Activated CD4-positive, alpha-beta memory T cell treated with anti-CD3 and anti-CD28 coated beads for 36 hours (primary cell): ENCODE measurements at places on chromosomes 12 and 14.

GRCh38 chr12:69123919-69124638 is 115.3 kb upstream of the CPSF6 start:
- DNase-seq = no peak

DNA sequence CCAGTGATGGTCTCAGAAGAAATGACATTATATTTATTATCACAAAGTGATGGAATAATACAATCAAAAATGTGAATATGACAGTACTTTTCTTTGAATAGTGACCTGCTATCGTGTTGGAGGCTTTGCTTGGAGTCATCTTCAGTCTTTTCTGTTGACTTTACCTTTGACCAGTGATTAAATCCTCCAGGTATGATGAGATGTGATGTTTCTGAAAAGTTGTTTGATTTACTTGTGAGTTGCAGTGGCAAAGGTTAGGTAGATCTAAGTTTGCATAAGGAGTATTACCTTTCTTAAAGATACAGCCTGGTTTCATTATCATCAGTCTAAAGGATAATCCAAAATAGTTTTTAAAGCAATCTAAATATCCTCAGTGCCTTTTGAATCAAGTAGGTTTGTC is 4.6 kb downstream of the TCP11L2 start:
- DNase-seq = no peak

- no peak for DNase-seq
Measured at GRCh38 chr12:27709932-27710591, 570 bp upstream of the MRPS35 start.

DNA sequence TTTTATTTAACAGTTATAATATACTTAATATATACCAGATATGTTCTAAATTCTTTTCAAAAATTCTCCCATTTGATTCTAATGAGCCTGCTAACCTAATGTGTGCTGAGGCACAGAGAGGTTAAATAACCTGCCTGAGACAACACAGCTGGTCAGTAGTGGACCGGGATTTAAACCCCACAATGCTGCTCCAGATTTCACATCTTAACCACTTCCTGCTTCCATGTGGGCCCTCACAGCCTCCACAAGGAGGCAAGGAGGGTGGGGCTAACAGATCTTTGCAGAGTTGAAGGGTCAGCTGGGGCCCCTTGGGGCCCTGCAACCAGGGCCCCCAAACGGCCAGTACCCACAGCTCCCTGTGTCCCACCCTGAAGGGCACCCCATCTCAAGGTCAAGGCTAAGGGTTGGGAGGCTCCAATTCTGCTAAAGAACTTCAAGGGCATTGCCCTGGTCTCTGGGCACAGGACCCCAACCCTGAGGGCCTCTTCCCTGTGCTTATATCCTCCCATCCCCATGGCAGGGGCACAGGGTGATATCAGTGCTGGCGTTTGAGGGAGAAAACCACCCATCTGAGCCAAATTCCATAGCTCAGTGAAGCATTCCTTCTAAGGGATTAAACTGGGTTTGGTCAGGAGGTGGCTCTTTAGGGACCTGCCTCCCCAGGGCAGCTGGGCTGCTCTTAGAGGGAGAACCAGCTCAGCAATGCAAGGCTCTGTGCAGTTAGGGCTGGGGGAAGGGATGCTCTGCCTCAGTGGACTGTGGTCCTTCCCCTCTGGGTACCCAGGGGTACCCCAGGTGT is 2.2 kb downstream of the KRT80 start:
- no peak for DNase-seq

DNA sequence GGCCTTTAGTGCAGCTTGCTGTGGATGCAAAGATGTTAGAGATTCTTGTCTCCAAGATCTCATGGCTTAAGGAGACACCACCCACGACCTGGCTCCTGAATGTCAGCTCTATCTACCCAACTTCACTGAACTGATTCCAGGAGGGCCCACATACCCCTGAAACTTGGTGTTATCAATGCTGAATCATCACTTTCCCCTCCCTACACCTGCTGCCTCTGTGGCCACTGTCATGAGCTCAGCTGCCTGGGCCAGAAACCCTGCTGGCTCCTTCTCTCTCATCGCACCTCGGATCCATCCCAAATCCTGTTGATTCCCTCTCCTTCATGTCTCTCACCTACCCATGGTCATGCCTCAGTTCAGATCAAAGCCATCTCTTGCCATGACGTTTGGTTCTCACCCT is 15.1 kb upstream of the LHX5 start:
- DNase-seq = no peak

DNA sequence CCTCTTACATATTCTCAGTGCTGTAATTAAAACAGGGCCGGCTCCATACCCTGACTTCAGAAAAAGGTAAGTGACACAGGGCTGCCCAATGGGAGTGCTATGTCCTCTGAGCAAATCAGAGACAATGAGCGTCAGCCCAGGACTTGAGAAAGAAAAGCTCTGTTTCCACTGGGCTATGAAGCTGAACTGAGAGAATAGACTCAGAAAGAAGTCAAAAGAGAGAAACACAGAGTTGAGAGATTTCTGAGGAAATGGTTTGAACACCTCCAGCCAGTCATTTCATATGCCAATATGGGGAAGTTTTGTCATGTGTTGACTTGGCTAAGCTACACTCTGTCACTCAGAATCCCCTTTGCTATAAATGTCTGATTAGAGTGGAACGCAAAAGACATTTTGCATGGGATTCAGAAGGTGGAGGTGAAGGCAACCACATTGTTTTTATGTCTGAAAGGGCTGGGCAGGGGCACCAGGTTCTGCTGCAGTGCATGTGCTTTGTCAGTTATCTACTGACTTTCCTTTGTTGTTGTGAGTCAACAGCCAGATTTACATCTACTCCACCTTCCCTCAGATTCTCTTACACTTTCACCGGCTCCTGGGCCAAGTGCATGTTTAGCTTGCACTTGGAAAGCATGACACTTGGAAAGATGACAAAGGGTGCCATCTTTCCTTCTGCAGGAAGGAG is 313.3 kb downstream of the DUSP6 start:
- peak; percentile 69 for DNase-seq

GRCh38 chr12:132030367-132031038 is 80.8 kb downstream of the EP400 start:
- DNase-seq = no peak

DNA sequence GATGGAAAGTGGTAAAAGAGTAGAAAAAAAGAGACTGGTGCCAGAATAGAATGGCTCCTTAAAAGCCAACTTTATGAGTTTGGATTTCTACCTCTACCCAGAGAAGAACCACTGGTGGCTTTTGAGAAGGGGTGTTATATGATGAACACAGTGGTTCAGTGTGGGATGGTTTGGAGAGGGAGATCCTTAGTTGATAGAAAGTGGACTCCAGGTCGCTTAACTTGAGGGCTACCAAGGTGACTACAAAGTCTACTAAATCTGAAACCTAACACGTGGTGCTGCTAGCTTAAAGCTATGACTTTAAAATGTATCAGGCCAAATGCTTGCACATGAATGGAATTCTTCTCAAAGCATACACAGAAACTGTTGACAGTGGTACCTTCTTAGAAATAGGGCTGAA is 8.4 kb downstream of the SPTB start:
- no peak for DNase-seq

- no peak for DNase-seq
Measured at GRCh38 chr14:68811171-68811570, 18.3 kb upstream of the ZFP36L1 start.

- DNase-seq = no peak
Measured at GRCh38 chr14:25788252-25788651, 738.3 kb upstream of the STXBP6 start.

GRCh38 chr12:117574655-117575054 is 213.2 kb upstream of the NOS1 start:
- no peak for DNase-seq

DNA sequence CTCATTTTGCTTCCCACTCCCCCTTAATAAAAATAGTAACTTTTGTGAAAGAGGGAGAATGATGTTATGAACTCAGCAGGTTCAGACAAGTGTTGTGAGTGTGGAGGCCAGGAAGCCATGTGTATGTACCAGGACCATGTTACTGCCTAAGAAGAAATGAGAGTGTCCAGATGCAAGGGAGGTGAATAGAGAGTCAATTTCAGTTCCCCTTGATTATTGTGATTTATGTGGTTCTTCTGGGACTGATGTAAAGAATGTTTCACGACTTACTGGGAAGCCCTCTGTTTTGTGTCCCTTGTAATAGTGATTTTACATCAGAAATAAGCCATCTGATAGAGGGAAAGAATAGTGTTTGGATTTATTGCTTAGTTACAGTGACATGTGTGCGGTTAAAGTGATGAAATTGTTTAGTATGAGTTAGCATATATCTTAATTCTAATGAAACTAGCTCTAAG is 32.5 kb downstream of the FBXO34 start:
- no peak for DNase-seq

DNA sequence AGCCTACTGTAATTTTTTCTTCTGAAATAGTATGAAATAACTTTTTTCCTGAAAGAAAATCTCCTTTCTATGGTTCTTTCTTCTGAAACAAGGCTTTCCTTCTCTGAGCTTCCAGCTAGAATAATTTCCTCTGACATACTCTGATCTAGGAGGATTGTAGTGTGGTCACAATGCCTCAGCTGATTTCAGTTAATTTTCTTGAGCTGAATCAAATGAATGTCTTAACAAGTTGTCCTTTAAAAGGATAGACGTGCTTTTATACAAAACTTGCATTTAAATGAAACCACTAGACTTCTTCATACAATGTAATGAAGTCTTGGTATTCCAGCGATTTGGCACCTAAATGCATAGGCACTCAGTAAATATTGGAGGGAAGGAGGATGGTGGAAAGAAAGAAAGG is 94.4 kb downstream of the BICD1 start:
- no peak for DNase-seq

- no peak for DNase-seq
Measured at GRCh38 chr14:33576014-33576413, 374.9 kb downstream of the EGLN3 start.

- DNase-seq = no peak
Measured at GRCh38 chr14:99164712-99165111, 107.3 kb downstream of the BCL11B start.

DNA sequence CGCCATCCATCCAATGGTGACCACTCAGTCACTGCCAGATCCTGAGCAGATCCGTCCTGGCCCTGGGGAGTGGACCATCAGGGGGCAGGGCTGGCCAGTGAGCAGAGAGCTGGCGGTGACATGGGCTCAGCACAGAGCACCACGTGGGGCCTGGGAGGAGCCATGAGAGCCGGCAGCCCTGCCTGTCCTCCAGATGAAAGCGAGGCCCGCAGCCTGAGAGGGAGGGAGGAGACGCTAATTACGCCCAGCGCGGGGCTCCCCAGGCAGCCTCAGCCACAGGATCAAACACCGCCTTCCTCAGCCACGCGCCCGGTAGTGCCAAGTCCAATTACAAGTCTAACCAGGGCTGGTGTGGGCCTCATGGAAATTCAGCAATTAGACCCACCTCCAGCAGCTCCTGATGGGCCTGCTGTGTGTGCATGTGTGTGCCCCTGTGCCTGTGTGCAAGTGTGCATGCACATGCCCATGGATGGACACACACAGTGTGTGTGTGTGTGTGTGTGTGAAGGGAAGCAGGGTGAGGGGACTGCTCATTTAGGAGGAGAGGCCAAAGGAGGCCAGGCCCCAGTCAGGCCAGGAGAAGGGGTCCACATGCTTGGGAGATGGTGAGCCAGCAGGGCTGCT is 68.0 kb downstream of the KIF26A start:
- DNase-seq = no peak

- DNase-seq = no peak
Measured at GRCh38 chr14:104221071-104221625, 82.8 kb downstream of the KIF26A start.

DNA sequence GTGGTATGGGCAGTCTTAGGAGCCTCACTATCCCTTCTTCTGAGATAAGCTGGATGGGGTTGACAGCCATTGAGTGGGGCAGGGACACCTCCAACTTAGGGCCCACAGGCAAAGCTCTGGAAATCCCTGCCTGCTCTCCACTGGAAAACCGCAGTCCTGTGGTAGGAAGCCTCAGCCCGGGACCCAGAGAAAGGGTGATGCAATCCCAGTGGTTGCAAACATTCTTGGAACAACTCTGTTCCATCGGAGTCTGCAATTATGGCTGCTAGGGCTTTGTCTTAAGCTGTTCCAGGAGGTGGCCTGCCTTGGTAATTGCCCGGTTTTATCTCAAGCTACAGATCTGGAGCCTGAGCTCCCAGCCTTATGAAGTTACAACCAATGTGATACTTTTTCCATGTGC is 133.4 kb downstream of the DICER1 start:
- no peak for DNase-seq

DNA sequence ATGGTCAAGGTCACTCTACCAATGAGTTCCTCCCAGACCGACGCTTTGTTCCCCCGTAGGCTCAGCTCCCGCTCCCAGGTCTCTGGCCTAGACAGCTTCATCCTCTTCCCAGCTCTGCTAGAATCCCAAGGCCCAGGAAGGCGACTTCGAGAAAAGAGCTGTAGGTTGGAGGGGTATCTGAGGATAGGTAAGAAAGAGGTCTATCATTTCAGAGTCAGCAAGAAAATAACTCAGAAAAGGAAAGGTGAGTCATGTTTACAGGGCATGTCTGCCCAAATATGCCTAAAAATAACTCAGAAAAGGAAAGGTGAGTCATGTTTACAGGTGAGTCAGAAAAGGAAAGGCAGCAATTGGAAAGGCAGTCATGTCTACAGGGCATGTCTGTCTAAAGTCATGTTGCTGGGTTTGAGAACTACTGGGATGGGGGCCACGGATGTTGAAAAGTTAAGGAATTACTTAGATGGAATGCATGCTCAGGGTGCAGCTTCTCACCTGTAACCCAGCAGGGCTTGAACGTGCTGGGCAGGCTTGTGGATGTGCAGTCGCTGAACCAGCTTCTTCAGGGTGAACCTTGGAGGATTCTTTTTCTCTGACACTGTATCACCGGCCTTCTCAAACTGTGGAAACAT is 12.2 kb downstream of the TEP1 start:
- DNase-seq = peak; percentile 43

- no peak for DNase-seq
Measured at GRCh38 chr14:79972230-79972629, 239.1 kb downstream of the DIO2 start.

DNA sequence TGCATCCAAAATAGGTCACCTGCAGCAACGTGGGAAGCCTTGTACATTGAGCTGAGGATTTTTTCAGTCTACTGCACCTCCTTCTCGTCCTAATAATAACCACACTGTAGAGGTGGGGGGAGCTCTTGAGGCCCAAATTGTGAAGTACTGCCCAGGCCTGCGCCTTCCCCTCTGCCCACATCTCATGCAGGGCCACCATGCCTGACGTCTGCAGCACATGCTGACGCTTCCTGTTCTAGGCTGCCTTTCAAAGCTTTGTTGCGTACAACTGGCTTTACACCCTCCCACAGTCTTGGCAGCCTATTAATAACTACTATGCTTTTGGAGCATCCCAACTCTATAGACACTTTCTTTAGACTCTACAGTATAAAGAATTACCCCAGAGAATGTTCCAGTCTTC is 26.5 kb upstream of the TTC7B start:
- no peak for DNase-seq

- DNase-seq = no peak
Measured at GRCh38 chr12:104624529-104624928, 167.8 kb downstream of the CHST11 start.

- no peak for DNase-seq
Measured at GRCh38 chr14:69190191-69190590, 1.1 kb upstream of the EXD2 start.

DNA sequence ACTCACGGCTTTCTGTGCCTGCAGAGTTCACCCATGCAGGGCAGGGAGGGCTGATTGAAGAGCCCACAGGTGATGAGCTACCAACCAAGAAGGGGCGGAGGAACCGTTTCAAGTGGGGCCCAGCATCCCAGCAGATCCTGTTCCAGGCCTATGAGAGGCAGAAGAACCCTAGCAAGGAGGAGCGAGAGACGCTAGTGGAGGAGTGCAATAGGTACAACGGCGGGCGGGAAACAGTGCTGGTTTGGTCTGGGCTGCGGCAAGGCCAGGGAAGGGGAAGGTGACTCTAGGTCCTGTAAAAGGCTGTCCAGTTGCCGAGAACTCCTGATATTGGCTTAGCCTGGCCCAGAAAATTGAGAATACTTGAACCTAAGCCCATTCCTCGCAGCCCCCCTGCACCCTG is 15.2 kb downstream of the HNF1A start:
- DNase-seq = no peak
